ENCODE measurements at places on chromosomes 1 and 21.

GRCh38 chr1:164588516-164589341, 29.7 kb downstream of the PBX1 start:
- DNase-seq = no peak

- no peak for DNase-seq
Observed at GRCh38 chr1:50278410-50278809, 144.8 kb downstream of the DMRTA2 start.

- no peak for DNase-seq
Observed at GRCh38 chr1:153698923-153699714, 20.6 kb downstream of the NPR1 start.

DNA sequence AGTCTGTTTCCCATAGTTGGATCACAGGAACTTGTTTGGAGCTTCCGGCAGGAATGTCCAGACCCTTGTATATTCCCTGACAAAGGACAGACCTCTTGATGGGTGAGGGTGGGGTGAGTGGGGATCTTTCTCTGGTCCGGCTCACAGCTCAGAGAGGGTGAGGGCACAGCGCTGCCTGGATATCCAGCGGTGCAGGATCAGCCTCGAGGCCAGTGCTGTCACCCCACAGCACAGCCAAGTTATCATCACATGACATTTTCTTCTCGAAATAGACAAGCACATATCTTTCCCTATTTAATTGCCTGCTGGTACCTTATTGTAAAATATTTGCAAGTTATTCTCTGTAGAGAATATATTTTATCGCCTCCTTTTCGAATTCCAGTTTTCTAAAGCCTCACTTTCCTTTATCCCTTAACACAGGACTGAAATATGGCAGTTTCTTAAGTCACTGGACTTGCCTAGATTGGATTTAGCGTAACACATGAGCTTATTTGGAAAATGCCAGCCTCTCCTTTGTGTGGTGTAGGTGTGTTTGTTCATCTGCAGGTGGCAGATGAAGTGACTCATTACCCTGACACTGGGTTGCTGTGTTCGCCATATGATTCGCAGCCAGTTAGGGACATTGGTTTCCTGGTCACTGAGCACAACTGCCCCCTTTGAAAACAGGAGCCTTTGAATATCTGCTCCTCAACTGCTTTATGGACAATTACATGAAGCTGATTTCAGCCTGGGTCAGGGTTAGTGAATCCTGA, 21.4 kb downstream of the CLIC6 start:
- DNase-seq = no peak

DNA sequence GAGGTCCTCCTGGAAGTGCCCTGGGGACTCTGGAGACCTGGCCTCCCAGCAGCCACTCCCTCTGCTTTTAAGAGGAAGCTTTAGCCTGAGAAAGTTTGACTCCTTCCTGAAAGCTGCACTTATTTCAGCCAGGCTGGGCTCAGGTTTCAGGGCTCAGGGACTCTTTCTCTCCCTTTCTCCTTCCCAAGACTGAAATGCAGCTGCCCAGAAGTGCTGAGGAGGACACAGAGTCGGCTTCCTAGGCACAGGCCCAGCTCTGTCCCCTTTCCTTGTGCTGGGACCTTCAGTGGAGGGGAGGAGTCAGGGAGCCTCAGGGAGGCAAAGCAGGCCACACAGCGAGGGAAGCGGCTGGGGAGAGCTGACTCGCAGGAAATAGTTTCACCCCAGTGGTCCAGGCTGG, 137.3 kb downstream of the NAV1 start:
- no peak for DNase-seq

DNA sequence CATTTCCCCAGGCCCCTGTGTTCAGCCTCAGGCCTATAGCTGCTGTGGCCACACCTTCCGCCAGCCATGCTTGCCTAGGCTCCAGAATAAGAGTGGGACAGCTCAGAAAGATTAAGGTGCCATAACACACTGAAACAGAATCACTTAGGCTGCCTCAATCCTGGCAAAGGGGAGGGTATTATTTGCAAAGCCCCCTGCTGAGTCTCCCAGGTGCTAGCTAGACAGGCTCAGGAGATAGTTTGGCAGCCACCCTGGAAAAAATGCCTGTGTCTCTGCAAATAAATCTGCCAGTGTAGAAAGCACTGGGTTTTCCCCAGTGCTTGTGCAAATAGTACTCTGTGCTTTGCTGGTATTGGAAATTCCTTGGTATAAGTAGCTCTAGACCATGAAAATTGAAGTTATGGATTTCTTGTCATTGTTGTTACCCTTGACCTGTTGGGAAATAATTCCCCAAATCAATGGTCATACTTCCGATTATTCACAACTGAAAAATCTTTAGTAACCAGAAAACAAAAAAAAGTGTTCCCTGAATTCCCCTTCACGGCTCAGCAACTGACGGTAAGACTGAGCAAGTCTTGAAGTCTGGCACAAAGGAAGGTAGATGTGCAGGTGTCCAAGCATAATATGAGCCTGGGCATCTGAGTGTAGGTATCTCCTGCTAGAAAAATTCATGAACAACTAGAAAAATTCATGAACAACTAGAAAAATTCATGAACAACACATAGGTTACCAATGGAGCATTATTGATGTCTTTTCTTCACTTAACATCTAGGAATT, 56.9 kb downstream of the PROX1 start:
- no peak for DNase-seq

DNA sequence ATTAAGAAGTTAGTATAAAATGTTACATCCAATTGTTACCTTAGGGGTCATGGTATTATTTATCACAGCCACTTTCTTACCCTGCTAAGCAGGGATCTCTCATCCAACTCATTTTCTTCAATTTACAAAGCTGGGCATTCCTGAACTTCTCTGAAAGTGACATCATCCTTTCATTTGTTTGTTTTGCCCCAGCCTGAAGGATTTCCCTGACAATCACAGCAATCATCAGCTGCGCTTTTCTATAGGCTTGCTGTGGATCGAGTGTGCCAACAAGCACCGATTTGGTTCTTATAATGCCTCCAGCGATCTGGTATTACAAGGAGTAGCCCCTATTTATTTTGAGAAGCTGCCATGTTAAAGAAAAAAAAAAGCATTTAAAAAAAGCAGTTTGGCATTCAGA, 240.2 kb downstream of the USH2A start:
- no peak for DNase-seq

DNA sequence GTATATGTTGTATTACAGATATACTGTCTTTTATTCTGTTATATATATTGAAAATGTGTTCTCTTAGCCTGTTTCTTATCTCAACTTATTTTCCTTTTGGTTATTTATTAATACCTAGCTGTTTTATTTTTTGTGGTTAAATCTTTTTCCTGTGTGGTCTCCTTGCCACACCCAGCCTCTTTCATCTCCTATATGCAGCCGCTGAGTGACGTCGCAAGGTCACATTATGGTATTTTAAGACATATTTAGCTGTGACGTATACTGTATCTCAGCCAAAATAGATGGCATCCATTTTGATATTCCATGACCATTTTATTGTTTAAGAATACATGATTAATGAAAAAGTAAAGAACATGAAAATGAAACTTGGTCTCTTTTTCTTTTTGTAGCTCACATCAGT, 29.1 kb downstream of the CENPF start:
- DNase-seq = peak; percentile 76

GRCh38 chr1:17539477-17540254, at the start of gene ARHGEF10L:
ARHGEF10L (plus strand) TSS chr1:17539698; CDS start chr1:17580596, 40,898 bp downstream.
- DNase-seq = no peak

DNA sequence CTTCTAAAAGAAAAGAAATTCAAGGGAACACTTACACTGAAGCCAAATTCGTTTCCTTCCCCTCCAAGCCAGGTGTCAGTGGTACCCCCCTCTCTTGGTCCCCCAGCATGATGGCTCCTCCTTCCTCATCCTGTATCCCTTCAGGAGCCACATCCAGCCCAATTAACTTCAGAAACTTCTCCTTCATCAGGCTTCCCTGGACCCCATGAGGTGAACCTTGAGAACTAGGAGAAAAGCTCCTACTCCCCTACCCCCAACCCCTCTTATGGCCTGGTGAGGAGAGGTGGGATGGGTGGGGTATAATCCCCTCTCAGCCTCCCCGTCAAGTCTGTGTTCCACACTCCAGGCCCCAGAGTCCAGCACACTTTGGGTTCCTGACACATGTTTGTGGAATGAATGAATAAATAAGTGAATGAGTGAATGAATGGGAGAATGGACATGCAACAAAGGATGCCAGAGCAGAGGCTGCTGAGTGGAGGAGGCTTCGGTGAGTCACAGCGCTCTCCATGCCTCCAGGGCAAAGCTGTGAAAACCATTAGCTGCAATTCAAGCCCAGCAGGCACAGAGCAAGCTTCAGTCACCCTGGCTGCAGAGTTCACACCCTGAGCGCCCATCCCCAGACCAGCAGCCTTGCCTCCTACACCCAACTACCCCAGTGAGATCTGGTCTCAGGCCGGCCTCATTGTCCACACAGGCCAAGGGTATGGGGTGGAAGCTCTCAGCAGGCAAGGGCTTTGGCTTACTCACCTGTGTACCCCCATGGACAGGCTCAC, 43.8 kb downstream of the BATF3 start:
- no peak for DNase-seq

- no peak for DNase-seq
Observed at GRCh38 chr1:175118375-175119367, 51.0 kb downstream of the TNN start.

GRCh38 chr1:168195199-168196135, 16.7 kb downstream of the TIPRL start:
- no peak for DNase-seq

- no peak for DNase-seq
Observed at GRCh38 chr1:51316113-51316845, 14.1 kb downstream of the TTC39A start.

DNA sequence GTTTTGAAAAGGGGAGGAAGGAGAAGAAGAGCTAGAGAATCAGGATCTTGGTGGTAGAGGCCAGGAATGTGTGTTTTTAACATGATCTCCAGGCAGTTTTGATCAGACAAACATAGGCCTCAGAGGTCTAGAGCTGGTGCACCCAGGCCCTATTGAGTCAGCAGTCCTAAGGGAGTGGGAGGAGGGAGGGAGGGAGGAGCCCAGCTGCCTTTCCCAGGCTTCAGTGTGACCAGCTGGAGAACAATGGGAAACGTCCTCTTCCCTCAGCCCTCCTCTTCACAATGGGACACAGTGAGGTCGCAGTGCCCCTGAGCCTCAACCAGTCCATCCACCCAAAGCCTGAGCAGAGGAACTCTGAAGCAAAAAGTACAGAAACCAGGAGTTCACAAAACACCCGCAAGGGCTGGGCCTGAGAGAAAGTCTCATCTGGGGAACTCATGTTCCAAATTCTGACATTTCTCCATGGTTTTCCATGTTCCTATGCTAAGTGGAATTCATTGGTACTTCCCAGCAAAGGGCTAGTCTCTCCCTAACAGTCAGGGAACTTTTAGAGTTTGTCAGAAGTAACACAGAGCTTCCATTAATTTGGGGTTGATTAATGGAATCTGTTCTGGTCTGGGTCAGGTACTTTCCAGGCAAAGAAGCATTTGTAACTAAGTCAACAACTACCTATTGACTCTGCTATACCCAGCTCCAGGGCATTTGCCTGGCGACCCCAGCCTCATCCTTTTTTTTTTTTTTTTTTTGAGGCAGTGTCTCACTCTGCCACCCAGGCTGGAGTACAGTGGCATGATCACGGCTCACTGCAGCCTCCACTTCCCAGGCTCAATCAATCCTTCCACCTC, 37.5 kb downstream of the ELAPOR1 start:
- DNase-seq = no peak
